ENCODE measurements at places on chromosomes 12 and 14.

DNA sequence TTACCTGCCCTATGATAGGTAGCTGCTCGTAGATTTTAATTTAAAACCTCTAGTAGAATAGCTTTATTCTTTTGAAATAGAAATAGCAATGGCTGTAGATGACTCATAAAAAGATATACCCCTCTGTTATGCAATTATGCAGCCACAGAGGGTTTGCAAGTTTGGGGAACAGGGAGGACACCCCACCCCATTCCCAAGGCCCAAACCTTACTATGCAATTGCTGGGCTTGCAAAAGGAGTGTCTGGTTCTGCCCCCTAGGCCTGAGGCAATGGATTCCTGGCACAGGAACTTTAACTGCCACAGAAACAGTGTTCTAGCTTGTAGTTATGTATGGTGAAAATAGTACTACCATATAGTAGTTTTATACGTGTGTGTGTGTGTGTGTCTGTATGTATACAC is 403.3 kb downstream of the ADAMTS20 start:
- no peak for DNase-seq

- no peak for DNase-seq
These were observed 63.9 kb upstream of the MAP1LC3B2 start for GRCh38 chr12:116495260-116495659.

- DNase-seq: no peak
These were observed 21.9 kb upstream of the PPP2R5C start for GRCh38 chr14:101739446-101740141.

GRCh38 chr12:103786201-103786600 is 54.8 kb downstream of the NT5DC3 start:
- DNase-seq: no peak

DNA sequence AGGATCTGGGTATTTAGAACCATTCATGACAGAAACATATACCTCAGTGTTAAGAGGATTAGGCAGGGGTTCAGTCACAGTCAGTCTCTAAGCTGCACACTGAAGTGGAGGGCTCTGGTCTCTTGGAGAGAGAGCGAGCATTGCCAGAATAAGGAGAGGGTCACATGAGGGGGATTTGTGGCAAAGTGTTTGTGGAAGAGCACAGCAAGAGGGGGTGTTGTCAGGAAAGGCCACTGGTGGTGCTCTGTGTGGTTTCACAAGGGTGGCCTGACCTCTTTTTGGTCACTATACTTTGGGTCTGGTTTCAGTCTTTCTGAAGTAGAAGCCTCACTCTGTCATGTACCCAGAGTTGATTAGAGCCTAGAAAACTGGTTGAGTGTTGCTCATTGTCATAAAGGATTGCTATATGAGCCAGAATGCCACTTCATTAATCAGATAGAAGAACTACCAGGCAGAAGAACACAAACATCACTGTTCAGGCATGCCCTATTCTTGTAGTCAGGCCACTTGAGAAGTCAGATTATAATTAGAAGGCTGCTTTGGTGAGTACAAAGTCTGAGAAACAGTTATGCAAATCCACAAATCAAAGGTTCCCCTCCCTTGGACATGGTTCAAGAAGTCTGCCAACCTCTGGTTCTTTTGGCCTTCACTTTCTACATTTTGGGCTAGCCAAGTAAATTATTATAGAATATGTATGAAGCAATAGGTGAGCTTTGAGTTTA is 8.4 kb downstream of the TMEM19 start:
- DNase-seq: no peak

GRCh38 chr12:104137001-104137901 is 759 bp downstream of the NFYB start:
- no peak for DNase-seq

DNA sequence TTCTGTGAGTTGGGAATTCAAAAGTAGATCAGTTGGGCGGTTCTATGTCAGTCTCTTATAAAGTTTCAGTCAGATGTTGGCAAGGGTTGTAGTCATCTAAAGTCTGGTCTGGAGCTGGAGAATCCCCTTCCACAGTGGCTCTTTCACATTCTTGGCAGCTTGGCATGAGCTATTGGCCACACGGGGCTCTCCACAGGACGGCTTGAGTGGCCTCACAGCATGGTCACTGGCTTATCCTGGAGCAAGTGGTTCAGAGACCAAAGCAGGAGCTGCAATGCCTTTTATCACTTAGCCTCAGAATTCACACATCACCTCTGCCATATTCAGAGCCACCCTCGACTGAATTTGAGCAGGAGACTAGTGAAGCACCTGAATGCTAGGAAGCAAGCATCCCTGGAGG is 7.1 kb upstream of the KICS2 start:
- DNase-seq: no peak

GRCh38 chr14:90593254-90594040 is 196.6 kb downstream of the CALM1 start:
- no peak for DNase-seq

GRCh38 chr14:76525106-76525821 is 149.3 kb downstream of the ESRRB start:
- no peak for DNase-seq

DNA sequence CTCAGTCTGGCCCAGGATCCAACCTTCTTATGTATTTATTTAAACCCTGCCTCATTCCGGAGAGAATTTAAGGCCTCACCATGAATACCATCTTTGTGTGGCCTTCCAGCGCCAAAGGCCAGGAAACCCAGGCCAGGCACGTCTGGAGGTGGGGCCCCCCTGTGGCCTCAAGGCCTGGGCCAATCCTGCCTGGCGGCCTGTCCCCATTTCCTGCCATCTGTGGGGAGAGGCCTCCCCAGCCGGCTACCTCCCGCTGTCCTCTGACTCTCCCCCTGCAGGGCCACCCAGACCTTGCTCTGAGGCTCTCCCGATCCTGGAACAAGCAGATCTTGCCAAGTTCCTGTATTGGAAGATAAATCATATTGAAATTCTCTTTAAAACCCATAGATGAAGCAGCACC is 37.4 kb upstream of the MEG3 start:
- no peak for DNase-seq

GRCh38 chr12:92176646-92177045 is 31.0 kb upstream of the BTG1 start:
- DNase-seq: no peak

DNA sequence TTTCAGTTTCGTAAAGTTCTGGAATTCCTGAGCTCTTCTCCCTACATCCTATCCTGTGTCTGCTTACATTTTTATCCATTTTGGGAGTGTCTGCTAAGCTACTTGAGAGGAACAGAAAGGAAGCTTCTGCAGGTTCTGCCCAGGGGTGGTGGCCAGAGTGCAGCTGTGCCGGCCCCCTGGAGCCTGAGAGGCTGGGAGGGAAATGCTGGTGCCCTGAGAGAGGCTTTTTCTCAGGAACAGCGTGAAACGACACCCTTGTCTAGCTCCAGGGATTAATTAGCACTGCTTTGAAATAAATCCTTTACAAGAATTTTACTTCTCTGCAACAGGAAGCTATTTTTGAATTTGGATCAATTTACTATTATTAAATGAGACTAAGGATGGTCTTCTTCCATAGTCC is 165.4 kb downstream of the SLC15A5 start:
- DNase-seq: no peak

- no peak for DNase-seq
These were observed 76.1 kb upstream of the REP15 start for GRCh38 chr12:27620121-27620520.

GRCh38 chr12:19740472-19741131 is 301.3 kb downstream of the AEBP2 start:
- no peak for DNase-seq

- no peak for DNase-seq
These were observed 476.4 kb downstream of the SOX5 start for GRCh38 chr12:23473071-23473470.

GRCh38 chr14:101480022-101480746 is 81.1 kb upstream of the DIO3 start:
- no peak for DNase-seq

DNA sequence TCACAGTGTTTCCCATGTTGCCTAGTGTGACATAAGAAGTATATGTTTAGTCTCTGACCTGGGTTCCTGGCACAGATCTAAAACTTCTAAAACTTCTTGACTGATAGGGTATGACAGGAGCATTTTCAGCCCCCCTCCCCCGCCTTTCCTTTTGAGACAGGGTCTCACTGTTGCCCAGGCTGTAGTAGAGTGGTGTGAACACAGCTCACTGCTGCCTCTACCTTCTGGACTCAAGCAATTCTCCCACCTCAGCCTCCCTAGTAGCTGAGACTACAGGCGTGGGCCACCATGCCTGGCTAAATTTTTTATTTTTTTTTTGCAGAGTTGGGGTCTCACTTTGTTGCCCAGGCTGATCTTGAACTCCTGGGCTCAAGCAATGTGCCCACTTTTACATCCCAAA is 421.1 kb upstream of the RGS6 start:
- DNase-seq: no peak

DNA sequence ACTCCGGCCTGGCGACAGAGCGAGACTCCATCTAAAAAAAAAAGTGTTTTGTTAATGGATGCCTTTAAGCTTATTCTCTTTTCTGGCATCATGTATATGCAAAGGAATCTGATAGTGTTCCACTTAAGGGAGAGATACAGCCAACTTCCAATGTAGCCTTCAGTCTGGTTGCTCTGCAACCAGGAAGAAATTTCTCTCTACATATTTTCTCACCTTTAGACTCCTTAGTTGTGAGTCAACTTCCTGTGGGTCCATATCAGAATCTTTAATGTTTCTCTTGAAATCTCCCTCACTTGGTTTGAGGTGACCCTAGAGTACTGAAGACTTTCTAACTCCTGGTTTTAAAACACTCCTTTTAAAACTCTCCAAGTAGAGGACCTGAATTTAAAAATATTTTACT is 340.4 kb downstream of the SLC6A15 start:
- DNase-seq: no peak

- DNase-seq: no peak
These were observed 340.5 kb downstream of the TMEM121 start for GRCh38 chr14:105866841-105867321.

- peak; percentile 16 for DNase-seq
These were observed 19.5 kb downstream of the DCAF5 start for GRCh38 chr14:69133206-69134125.

GRCh38 chr12:7989827-7990491 is 42.6 kb upstream of the FOXJ2 start:
- peak; percentile 23 for DNase-seq

- DNase-seq: no peak
These were observed 1241.6 kb upstream of the USP15 start for GRCh38 chr12:61018571-61018970.

- DNase-seq: no peak
These were observed 26.2 kb downstream of the ATF1 start for GRCh38 chr12:50790081-50790480.

GRCh38 chr12:61717986-61718385 is 542.2 kb upstream of the USP15 start:
- DNase-seq: no peak

DNA sequence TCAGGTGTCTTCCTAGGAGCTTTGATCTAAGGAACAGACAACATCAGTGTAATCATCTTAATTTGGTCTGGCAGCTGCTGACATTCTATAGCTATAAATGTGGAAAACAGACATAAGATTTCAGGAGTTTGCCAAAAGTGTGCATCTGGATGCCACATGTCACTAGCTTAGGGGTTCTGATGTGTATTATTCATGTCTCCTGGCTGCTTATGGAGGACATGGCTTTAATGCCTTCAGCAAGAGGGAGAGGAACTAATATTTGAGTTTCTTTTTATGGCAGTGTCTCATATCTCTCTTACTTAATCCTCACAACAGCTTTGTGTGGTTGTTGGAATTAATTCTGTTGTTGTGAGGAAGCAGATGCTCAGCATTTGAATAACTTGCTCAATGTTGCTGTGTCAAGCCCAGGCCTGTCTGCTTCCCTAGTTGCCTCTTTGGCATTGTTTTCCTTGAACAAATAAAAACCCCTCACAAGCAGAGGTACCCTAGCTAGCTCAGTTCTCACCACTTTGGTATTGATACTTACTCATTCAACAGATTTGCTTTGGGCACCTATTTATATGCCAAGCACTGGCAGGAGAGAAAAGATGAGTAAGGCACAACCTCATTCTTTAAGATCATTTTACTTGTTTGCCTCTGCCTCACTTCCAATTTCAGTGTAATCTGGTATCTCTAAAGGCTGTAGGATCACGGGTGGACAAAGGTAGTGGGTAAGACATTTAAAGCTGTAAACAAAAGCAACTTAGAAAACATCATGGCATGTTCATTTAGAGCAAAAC is 39.8 kb upstream of the EID3 start:
- no peak for DNase-seq

DNA sequence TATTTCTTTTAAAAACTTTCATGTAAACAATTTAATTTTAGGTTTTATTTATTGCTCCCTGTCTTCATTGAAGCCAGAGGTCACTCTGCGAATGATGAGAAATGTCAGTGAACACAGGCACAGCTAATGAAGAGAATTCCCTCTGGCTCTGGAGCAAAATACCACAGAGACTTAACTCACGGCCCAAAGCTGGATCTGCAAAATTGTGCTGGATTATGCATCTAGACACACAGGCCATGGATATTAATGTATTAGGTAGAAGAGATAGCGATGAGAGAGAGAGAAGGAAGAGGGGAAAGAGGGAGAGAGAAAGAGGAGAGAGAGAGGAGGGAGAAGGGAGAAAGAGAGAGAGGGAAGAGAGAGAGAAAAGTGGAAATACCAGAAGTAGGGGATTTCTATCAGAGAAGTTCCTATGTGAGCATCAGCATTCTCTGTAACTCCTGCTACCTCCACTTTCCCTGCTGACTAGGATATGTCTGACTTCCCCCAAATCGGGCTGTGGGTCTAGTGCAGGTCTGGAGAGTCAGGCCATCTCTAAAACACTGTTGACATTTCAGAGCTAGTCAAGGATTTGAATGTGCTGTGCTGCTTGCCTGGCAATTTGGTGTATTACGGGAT is 3.7 kb downstream of the ARHGDIB start:
- no peak for DNase-seq

GRCh38 chr12:112836736-112837628 is 45.4 kb downstream of the RPH3A start:
- no peak for DNase-seq

DNA sequence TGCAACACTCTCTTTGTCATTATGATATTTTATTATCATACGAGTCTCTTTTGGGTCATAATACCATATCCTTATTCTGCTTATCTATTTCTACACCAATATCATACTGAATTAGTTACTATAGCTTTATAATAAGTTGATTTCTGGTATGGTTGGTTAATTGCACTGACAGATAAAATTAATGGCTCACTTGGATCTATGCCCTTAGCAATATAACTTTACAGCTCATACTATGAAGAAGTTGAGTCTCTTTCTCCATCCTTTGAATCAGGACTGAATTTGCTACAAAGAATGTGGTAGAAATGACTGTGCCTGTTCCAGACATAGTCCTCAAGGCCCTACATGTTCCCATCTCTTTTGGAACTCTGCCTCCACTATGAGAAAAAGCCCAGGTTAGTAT is 139.7 kb upstream of the DYRK2 start:
- DNase-seq: no peak

DNA sequence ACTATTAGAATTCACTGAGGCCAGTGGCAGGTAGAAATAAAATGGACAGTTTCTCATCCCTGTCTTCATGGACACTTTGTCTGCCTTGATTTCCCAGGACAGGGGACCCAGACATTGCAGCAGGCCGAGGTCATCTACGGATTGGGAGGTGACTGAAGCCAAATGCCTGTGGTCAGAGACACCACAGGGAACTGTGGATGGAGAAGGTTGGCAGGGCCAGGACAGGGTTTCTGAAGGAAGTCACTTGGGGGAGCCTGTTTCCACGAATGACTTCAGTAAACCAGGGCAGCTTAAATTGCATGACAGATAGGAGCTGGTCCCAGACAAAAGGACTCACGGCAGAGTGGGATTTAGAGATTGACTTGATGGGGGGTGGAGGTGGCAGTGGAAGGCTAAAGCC is 224.9 kb downstream of the NTF3 start:
- DNase-seq: no peak

- DNase-seq: no peak
These were observed 126.0 kb upstream of the ATF7IP start for GRCh38 chr12:14239350-14239934.

Measured in stimulated activated CD4-positive, alpha-beta T cell treated with anti-CD3 and anti-CD28 coated beads, Interleukin-2, amount 100 ng/mL, for 4 hours (primary cell).